ENCODE measurements at places on chromosomes 16 and 17.

DNA sequence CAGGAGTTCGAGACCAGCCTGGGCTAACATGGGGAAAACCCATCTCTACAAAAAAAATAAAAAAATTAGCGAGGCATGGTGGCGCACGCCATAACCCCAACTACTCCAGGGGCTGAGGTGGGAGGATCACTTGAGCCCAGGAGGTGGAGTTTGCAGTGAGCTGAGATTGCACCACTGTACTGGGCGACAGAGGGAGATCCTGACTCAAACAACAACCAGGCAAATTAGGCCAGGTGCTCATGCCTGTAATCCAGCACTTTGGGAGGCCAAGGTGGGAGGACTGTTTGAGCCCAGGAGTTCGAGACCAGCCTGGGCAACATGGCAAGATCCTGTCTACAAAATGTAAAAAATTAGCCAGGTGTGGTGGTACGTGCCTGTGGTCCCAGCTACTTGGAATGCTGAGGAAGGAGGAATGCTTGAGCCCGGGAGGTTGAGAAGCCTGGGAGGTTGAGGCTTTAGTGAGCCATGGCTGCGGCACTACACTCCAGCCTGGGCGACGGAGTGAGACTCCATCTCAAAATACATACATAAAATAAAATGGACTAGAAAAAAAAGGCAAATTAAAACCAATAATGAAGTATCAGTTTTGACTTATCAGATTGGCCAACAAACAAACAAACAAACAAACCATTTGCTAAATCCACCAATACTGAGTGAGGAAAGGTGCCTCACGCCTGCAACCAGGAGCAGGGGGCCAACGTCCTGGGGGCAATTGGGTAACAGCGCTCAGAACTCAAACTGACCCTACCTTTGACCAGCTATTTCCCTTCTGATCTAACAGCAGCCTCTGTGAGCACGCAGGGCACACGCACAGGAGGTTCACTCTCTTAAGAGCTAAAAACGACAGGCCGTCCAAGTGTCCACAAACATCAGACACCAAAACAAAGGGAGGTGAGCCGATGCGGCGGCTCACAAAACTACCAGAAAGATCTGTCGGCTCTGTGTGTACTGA is 19.4 kb upstream of the FASN start:
- DNase-seq = no peak

DNA sequence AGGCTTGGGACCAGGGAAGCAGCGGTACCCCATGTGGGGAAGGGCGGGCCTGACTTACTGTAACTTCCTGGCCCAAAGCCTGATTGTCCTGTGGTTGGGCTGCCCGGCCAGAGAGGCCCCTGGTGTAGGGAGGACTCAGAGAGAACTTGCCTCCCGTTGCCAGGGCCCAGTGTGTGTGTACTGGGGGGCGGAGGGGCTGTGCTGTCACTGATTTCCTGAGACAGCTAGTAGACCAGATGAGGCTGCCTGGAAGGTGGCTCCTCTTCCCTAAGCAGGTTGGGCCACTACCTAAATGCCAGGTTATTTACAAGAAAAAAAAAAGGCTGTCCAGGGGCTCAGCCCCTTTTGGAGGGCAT is 16.7 kb downstream of the SOCS3 start:
- DNase-seq = no peak

GRCh38 chr17:3585826-3586225 is 23.4 kb downstream of the TRPV1 start:
- no peak for DNase-seq

DNA sequence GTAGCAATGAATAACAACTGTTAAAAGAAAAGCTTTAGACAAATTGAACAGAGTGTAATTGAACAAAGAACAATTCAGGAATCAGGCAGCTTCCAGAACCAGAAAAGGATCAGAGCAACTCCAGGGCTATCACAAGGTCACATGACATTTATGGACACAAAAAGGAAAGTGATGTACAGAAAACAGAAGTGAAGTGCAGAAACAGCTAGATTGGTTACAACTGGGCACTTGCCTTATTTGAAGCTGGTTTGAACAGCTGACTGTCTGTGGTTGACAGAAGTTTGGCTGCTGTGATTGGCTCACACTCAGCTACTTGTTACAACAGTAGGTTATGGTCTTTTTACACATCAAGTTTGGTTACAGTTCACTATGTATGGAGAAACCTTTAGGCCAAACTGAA is 14.8 kb downstream of the EFCAB5 start:
- no peak for DNase-seq

- DNase-seq = no peak
These were observed 4.8 kb downstream of the KRT23 start for GRCh38 chr17:40932608-40933007.

DNA sequence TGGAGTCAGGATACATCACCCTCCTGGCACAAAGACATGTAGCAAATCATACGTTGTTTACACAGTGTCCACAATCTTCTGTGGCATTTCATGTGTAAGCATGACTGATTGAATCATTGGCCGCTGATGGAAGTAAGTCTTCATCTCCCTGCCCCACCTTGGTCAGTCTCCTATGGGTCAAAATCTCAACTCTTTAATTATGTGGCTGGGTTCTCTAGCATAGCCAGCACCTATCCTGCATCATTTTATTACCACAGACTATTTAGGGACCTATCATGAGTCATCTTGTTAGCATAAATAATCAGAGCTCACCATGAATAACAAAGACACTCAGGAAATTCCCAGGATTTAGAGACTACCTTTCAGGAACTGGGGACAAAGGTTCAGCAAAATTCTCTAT is 15.9 kb downstream of the TANC2 start:
- no peak for DNase-seq

DNA sequence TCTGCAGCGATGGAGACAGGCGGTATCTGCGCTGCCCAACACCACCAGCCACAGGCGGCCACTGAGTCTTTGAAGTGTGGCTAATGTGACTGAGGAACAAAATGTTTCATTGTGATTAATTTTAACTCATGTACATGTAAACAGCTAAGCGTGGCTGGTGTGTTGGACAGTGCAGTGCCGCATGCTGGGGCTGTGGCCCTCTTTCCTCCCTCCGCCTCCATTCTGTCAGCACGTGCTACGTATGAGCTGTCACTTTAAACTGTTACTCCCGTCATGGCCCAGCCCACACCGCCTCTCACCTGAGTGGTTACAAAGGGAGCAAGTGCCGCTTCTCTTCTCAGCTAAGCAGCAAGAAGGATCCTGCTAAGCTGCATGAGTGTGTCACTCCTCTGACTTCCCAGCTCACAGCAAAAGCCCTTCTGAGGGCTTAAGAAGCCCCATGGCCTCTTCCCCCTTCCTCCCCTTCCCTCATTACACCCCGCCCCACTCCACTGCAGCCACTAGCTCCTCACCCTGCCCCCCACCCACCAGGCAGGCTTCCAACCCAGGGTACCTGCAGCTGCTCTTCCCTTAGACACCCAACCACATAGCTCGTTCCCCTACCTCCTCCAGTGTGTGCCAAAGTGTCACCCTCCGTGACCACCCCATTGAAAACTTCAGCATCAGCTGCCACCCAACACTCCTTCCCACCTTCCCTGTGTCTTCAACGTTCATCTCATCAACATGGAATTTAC is 15.0 kb downstream of the HASPIN start:
- no peak for DNase-seq

DNA sequence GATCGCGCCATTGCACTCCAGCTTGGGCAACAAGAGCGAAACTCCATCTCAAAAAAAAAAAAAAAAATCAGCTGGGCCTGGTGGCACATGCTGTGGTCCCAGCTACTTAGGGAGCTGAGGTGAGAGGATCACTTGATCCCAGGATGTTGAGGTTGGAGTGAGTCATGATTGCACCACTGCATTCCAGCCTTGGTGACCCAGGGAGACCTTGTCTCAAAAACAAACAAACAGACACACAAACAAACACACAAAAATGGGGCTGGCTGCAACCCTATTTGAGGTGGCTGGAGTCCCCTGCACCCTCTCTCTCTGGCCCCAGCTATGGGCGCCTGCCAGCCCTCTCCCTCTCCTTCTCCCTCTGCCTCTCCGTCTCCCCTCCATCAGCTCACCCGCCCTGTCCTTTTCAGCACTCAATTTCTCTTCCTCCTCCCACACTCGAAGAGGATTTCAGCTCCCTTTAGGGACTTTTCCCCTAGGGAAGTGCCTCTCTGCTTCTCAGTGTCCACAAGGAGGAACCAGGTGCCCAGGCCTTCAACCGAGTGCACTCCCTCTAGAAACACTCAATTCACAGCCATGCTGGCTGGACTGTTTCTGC is 17.5 kb upstream of the TFAP4 start:
- no peak for DNase-seq

- no peak for DNase-seq
These were observed 1.9 kb upstream of the FAM20A start for GRCh38 chr17:68603027-68603426.

GRCh38 chr16:64167936-64168335 is 953.9 kb downstream of the CDH11 start:
- DNase-seq = no peak

- DNase-seq = peak; percentile 56
These were observed 14.0 kb upstream of the MPRIP start for GRCh38 chr17:17028059-17028877.

- DNase-seq = no peak
These were observed 21.4 kb downstream of the LDHD start for GRCh38 chr16:75095204-75095621.

Measured in progenitor cell of endocrine pancreas (in vitro differentiated cells).